Fibroblast of villous mesenchyme (primary cell): ENCODE measurements at places on chromosomes 2 and 18. TPM values are rescaled to one million over a fixed set of nuclear protein-coding genes. Genes with fewer than 3 reads are reported as not detected.

- peak; percentile 75 for DNase-seq
Observed at GRCh38 chr2:233486778-233487552, 79.6 kb downstream of the USP40 start.

Gene EFR3B
- total RNA-seq, result under 0.01 TPM in 2 replicates

Gene GPD2
- total RNA-seq, result 44.5 and 63.9 TPM in 2 replicates

Gene PRKAG3
- total RNA-seq, result not detected in 2 replicates

Gene IL36G
- not detected in 2 replicates for total RNA-seq

DNA sequence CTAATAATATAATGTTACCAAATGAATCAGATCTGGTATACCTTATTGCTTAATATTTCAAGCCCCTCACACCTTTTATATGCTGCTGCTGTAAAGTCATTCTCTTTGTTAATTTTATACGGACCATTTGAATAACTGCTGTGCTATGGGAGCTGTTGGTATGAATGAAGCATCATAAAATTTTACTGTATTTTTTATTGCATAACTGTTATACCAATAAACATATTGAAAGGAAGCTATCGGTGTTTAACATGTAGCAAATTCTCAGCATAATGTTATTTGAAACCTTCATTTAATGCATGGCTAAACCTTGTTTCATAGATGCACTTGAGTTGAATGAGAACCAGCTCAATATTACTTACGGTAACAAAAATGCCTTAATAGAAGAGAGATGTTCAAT lies 1040.3 kb downstream of the SOCS6 start:
- DNase-seq, result no peak

Gene LAMA1
- total RNA-seq, result 14.5 and 20.7 TPM in 2 replicates

Gene IL36RN
- total RNA-seq, result not detected in 2 replicates

Gene DAW1
- 0.64 TPM in 1 of 2 replicates, not detected in the other for total RNA-seq

GRCh38 chr2:18749912-18750526 lies 160.7 kb upstream of the NT5C1B start:
- peak; percentile 77 for DNase-seq

Gene UCN
- 0.43 and 0.64 TPM in 2 replicates for total RNA-seq

DNA sequence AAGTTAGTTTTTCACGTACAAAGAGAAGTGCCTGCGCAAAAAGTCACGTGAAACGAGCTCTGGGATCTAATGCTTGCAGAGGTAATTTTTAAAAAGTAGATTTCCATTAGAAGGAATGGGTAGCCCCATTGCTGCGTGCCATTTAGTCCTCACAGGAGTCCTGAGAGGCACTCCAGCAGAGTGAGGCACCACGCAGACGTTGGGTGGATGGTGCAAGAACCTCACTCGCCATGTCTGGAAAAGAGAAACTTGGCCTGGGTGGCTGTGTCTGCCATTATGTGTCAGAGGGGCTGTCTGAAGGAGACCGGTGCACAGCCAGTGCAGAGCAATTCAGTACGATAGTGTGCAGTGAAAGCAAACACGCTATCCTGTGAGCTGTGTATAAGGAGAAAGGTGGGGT lies 1.8 kb upstream of the HDAC4 start:
- DNase-seq, result no peak

Gene DYNAP
- not detected in 2 replicates for total RNA-seq

DNA sequence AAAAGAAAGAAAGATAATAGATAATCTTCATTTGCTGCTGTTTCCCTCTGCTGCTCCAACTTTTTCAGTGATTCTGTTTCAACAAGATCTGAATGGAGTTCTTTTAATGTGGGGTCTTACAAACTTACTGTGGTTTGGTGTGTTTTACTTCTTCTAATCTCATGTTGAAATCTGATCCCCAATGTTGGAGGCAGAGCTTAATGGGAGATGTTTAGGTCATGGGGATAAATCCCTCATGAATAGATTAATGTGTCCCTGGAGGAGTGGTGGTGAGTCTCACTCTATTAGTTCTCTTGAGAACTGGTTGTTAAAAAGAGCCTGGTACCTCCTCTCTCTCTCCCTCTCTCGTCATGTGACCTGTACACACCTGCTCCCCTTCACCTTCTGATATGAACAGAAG lies 442.4 kb downstream of the EPHA4 start:
- no peak for DNase-seq

GRCh38 chr2:2101924-2102323 lies 229.2 kb downstream of the MYT1L start:
- DNase-seq, result no peak
